Stimulated activated naive CD4-positive, alpha-beta T cell (primary cell): ENCODE measurements at places on chromosomes 11 and 22.

DNA sequence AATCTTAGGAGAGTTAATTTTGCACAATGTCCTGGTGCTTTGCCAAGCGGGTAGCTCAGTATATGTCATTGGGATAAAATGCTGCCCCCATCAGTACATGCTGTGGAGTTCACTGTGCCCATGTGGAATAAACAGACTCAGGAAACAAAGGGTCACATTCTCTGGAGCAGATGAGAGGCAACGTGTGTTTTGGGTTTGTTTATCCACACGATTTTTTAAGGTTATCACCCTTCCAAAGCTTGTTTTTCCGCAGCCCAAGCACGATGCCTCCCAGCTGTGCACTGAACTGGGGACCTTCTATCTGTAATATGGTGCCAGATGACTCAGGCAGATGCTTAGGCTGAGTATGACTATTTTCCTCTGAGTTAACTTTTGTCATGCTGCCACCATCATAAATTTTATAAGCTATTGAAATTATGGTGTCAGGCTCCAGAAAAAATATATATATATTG is 6.5 kb downstream of the OR4D6 start:
- DNase-seq: no peak

DNA sequence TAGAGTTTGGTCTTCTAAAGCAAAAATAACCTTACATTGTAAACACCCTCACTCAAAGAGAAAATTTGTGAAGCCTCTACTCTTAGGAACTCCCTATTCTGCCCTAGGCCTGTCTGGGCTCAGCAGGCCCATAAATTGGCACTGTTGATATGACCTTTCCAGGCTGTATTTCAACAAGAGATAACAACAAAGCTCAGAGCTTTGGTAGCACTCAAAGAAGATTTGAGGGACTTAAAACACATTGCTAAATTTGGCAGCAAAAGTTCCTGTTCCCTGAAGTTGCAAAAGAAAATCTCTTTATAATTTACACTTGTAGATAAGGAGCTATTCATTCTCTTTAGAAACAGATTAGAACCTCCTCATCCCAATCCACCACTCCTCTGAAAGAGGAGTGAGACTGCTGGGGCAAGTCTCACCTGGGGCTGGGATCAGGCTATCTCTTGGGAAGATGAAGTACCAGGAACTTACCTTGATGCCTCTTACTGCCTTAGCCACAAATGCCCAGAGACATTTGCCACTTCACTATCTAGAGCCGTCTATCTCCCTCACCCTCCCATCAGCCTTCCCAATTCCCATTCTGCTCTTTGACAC is 110.4 kb upstream of the AKIP1 start:
- DNase-seq: no peak

DNA sequence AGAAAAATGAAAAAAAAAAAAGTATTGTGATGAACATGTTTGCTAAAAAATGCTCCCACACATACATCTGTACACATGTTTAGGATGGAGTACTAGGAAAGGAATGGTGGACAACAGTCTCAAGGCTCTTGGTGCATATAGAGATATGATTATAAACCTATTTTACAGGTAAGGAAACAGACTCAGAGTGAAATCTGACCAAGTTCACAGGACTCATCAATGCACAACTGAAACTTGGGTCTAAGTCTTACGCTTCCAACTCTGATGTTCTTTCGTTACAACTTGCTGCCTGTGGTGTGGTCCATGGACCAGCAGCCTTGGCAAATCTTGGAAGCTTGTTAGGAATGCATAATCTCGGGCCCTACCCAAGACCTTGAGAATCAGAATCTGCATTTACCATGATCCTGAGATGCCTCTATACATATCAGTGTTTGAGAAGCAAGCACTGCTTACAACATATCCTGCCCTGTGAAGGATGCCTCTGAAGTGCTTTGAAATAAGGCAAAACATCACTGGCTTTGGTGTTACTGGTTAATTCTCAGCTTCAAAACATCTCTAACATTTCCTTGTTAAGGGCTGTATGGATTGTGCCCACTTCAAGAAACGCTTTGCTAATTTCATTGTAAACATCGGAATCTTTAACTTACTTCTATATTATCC is 39.9 kb upstream of the NUP160 start:
- DNase-seq: peak; percentile 42

DNA sequence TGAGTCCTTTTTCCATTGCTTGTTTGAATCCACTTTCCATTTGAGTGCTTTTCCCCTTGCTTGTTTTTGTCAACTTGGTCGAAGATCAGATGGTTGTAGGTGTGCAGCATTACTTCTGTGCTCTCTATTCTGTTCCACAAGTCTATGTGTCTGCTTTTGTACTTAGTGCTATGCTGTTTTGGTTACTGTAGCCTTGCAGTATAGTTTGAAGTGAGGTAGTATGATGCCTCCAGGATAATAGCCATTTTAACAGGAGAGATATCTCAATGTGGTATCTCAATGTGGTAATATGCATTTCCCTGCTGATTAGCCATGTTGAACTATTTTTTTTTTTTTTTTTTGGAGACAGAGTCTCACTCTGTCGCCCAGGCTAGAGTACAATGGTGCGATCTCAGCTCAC is 16.7 kb downstream of the ACRV1 start:
- DNase-seq: no peak

GRCh38 chr11:81255895-81256294 is 1477.8 kb downstream of the FAM181B start:
- DNase-seq: no peak

GRCh38 chr11:78926633-78927338 is 352.1 kb upstream of the NARS2 start:
- DNase-seq: no peak

DNA sequence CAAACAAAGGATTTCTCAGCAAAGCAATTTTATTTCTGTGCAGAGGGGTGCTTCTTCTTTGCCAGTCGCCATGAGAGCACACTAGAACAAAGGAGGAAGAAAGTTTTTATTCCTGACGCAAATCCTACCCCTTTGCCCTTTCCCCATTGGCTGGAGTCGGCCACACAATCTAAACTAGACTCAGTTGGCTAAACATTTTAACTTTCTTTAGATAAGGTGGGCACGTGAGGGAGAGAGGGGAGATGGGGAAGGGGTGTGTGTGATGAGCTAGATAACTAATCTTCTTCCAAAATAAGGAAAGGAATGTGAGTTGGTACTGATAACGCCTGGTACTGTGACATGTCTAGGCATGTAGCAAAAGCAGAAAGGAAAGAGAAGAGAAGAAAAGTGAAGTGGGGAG is 626 bp downstream of the TRIM22 start:
- DNase-seq: no peak

GRCh38 chr11:128478305-128478704 is 109.1 kb downstream of the ETS1 start:
- no peak for DNase-seq

- no peak for DNase-seq
Observed at GRCh38 chr22:29138556-29139305, 65.9 kb downstream of the KREMEN1 start.

GRCh38 chr11:65401073-65401802 is 14.8 kb downstream of the FRMD8 start:
- DNase-seq: no peak

DNA sequence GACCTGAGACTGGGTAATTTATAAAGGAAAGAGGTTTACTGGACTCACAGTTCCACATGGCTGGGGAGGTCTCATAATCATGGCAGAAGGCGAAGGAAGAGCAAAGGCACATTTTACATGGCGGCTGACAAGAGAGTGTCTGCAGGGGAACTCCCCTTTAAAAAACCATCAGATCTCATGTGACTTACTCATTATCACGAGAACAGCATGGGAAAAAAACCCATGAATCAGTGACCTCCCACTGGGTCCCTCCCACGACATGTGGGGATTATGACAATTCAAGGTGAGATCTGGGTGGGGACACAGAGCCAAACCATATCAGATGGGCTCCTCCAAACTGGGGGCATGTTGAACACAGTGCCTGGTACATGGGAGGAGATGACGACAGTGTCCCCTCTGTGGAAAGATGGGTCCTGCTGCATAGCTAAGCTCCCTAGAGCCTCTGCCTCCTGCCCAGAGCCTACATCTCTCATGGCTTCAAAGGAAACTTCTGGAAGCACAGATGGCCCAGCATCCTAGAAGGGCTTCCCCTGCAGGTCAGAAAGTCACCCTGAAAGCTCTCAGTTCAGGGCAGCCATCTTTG is 46.1 kb downstream of the MYEOV start:
- DNase-seq: no peak

DNA sequence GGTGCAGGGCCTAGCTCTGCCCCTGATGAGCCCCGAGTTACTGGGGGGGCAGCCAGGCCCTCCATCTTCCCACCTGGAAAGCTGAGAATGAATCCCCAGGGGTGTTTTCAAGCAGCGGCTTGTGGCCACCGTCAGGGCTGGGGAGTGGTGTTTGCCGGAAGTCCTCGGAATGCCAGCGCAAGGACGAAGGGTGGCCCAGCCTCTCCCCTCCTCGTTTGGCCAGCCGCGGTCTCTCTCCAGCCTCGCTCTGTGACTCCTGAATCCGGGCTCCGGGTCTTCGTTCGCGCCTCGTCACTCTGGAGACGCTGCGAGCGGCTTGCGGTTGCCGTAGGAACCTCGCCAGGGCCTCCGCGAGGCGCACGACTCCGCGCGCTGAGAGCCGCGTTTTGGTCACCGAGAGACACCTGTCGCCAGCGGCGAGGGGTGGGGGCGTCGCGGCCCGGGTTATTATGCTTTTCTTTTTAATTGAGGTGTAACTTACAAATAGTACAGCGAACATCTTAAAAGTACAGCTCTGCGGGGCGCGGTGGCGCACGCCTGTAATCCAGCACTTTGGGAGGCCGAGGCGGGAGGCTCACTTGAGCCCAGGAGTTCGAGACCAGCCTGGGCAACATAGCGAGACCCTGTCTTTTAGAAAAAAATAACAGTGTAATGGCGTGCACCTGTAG is 6.3 kb upstream of the KDELR3 start:
- DNase-seq: peak; percentile 17

- DNase-seq: no peak
Observed at GRCh38 chr22:39530116-39530515, 2.4 kb downstream of the RPS19BP1 start.

- DNase-seq: no peak
Observed at GRCh38 chr11:126072141-126072741, 9.6 kb upstream of the CDON start.

- DNase-seq: no peak
Observed at GRCh38 chr11:45754261-45754709, 50.7 kb upstream of the SLC35C1 start.

GRCh38 chr11:82995754-82996398 is 75.8 kb downstream of the RAB30 start:
- DNase-seq: no peak

- no peak for DNase-seq
Observed at GRCh38 chr22:38029370-38029769, 27.8 kb upstream of the PICK1 start.

DNA sequence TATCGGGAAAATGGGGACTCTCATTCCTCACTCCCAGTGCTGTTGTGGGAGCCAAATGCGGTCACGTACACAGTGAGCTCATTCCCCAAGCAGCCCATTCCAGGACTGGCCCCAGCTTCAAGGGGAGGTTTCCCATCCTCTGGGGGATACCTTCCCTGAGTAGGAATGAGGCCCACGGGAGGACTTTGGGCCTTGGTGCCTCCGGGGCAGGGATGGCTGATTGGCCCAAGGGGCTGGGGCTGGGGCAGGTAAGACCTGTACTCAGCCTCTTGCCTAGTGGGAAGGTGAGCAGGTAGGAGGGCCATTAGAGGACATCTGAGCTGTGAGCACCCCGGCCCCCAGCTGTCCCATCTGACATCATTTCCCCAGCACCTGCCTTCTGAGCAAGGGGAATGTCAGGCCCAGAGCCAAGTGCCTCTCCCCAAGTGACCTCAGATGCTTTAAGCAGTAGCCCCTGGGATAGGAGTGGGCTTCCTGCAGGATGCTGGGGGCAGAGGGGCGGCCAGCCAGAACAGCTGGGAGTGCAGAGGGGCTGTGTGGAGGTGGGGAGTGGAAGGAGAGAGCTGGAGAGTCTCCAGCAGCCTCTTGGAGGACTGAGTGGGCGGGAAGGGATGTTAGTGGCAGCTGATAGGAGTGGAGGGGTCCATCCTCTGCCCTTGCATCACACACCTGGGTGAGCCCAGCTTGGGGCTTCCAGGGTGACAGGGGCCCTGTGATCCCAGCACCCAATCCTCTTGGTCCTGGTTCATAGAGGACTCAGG is 58.4 kb downstream of the CD82 start:
- DNase-seq: no peak
